CD4-positive, alpha-beta memory T cell (primary cell): ENCODE measurements at places on chromosomes 3 and 15. TPM values are rescaled to one million over a fixed set of nuclear protein-coding genes. Genes with fewer than 3 reads are reported as not detected.

DNA sequence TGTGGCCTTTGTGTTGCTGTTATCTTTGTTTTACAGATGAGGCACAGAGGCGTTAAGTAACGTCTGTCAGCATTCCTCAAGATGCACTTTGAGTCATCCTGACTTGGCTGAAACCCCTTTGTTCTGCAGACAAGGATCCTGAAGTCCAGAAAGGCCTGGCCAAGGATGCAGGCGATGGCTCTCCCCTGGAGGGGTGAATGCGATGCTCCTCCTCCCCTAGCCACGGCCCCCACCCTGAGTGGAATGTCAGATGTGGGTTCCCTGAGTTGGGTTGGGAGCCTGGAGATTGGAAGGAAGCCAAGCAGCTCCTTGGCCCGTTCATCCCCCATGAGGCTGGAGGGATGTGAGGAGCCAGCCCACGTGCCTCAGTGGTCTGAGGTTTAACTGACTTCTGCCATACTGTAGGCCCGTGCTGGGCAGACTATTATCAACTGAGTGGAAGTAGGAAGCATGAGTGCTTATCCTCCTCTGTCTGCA, 43.3 kb downstream of the POMGNT2 start:
- no peaks in the 10 kb centered on the region for H3K27me3 ChIP-seq
- no peak overlapping the region for H3K27ac ChIP-seq
- H3K4me1 ChIP-seq = peaks cover 9% of the 10 kb centered on the region
- DNase-seq = no peak

- H3K27me3 ChIP-seq = no peaks in the 10 kb centered on the region
- no peak overlapping the region for H3K4me3 ChIP-seq
- no peaks in the 10 kb centered on the region for H3K4me1 ChIP-seq
These were observed 88.8 kb downstream of the CPN2 start for GRCh38 chr3:194262176-194262924.

GRCh38 chr3:139301183-139301582, 42.6 kb upstream of the MRPS22 start:
- H3K27me3 ChIP-seq = no peaks in the 10 kb centered on the region
- H3K36me3 ChIP-seq = no peaks in the 10 kb centered on the region
- H3K4me3 ChIP-seq = no peak overlapping the region
- no peaks in the 10 kb centered on the region for H3K4me1 ChIP-seq

- H3K4me1 ChIP-seq = no peaks in the 10 kb centered on the region
- H3K27ac ChIP-seq = no peak overlapping the region
- DNase-seq = no peak
- no peak overlapping the region for H3K4me3 ChIP-seq
- no peaks in the 10 kb centered on the region for H3K36me3 ChIP-seq
These were observed 114.7 kb upstream of the ALDH1A3 start for GRCh38 chr15:100764778-100765466.

- H3K36me3 ChIP-seq = no peaks in the 10 kb centered on the region
- no peaks in the 10 kb centered on the region for H3K27me3 ChIP-seq
- no peak for DNase-seq
- no peak overlapping the region for H3K27ac ChIP-seq
- no peak overlapping the region for H3K4me3 ChIP-seq
- H3K4me1 ChIP-seq = peaks cover 35% of the 10 kb centered on the region
These were observed 1.9 kb downstream of the SPINT1 start for GRCh38 chr15:40845511-40846284.

- H3K4me3 ChIP-seq = no peak overlapping the region
- H3K4me1 ChIP-seq = peaks cover 26% of the 10 kb centered on the region
- H3K27ac ChIP-seq = no peak overlapping the region
- no peaks in the 10 kb centered on the region for H3K27me3 ChIP-seq
- no peak for DNase-seq
- no peaks in the 10 kb centered on the region for H3K36me3 ChIP-seq
These were observed 14.0 kb downstream of the UBE2E1 start for GRCh38 chr3:23819599-23820360.

- DNase-seq = no peak
- no peak overlapping the region for H3K27ac ChIP-seq
- no peaks in the 10 kb centered on the region for H3K4me1 ChIP-seq
- no peaks in the 10 kb centered on the region for H3K36me3 ChIP-seq
These were observed 70.2 kb upstream of the GADL1 start for GRCh38 chr3:30964612-30965011.

- no peak overlapping the region for H3K4me3 ChIP-seq
- no peaks in the 10 kb centered on the region for H3K27me3 ChIP-seq
- H3K36me3 ChIP-seq = no peaks in the 10 kb centered on the region
- no peak overlapping the region for H3K27ac ChIP-seq
These were observed 985.7 kb downstream of the SQOR start for GRCh38 chr15:46620392-46621013.

- H3K4me3 ChIP-seq = no peak overlapping the region
- DNase-seq = peak; percentile 78
- H3K27me3 ChIP-seq = no peaks in the 10 kb centered on the region
- no peaks in the 10 kb centered on the region for H3K4me1 ChIP-seq
These were observed 37.5 kb downstream of the RYK start for GRCh38 chr3:134212967-134213665.

FOXB1 gene
- total RNA-seq = 0.14 TPM

RMDN3 gene
- total RNA-seq = 26.7 TPM

TTLL13 gene
- 1.1 TPM for total RNA-seq

SLC15A2 gene
- total RNA-seq = 4.3 TPM

GRK7 gene
- total RNA-seq = not detected

CHRNA7 gene
- total RNA-seq = not detected
